ENCODE measurements at places on chromosomes 12 and 14. TPM values are rescaled to one million over a fixed set of nuclear protein-coding genes. Genes with fewer than 3 reads are reported as not detected.

- no peaks in the 10 kb centered on the region for H3K36me3 ChIP-seq
- DNase-seq = no peak
- H3K27ac ChIP-seq = no peak overlapping the region
- no peaks in the 10 kb centered on the region for H3K27me3 ChIP-seq
- H3K4me1 ChIP-seq = peaks cover 5% of the 10 kb centered on the region
- H3K4me3 ChIP-seq = no peak overlapping the region
Measured at GRCh38 chr14:50020799-50021198, 95.6 kb downstream of the VCPKMT start.

- no peaks in the 10 kb centered on the region for H3K36me3 ChIP-seq
- no peaks in the 10 kb centered on the region for H3K4me1 ChIP-seq
- no peak for DNase-seq
- H3K27ac ChIP-seq = no peak overlapping the region
- H3K4me3 ChIP-seq = no peak overlapping the region
- H3K27me3 ChIP-seq = no peaks in the 10 kb centered on the region
Measured at GRCh38 chr12:7892186-7892980, 19.7 kb upstream of the SLC2A14 start.

DNA sequence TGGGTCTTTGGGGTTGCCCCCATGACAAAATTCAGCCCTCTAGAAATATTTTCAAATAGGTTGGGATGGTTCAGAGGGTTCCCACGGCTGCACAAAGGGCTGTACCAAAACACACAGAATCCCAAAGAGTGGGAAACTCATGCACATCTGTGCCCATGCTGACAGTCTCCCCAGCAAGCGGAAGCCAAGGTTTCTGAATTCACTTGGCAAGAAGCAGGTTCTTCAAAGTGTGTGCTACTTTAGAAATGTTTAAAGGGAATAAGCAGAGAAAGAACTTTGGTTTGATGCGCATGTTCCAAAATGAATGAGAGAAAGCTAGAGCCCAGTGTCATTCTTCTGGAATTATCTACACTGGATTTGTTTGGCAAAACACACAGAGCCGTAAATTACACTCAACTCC lies 46.7 kb downstream of the FOXN3 start:
- no peak for DNase-seq
- no peaks in the 10 kb centered on the region for H3K36me3 ChIP-seq
- H3K27me3 ChIP-seq = no peaks in the 10 kb centered on the region
- H3K27ac ChIP-seq = no peak overlapping the region
- H3K4me1 ChIP-seq = no peaks in the 10 kb centered on the region
- H3K4me3 ChIP-seq = peak overlapping the region; percentile 7

- H3K27ac ChIP-seq = no peak overlapping the region
- no peaks in the 10 kb centered on the region for H3K27me3 ChIP-seq
- no peak overlapping the region for H3K4me3 ChIP-seq
- DNase-seq = no peak
- no peaks in the 10 kb centered on the region for H3K36me3 ChIP-seq
Measured at GRCh38 chr14:53354336-53354735, 201.2 kb upstream of the DDHD1 start.

- DNase-seq = no peak
- no peaks in the 10 kb centered on the region for H3K27me3 ChIP-seq
- H3K27ac ChIP-seq = no peak overlapping the region
- no peaks in the 10 kb centered on the region for H3K4me1 ChIP-seq
- H3K4me3 ChIP-seq = no peak overlapping the region
- no peaks in the 10 kb centered on the region for H3K36me3 ChIP-seq
Measured at GRCh38 chr14:67467134-67467533, 21.4 kb downstream of the TMEM229B start.

DNA sequence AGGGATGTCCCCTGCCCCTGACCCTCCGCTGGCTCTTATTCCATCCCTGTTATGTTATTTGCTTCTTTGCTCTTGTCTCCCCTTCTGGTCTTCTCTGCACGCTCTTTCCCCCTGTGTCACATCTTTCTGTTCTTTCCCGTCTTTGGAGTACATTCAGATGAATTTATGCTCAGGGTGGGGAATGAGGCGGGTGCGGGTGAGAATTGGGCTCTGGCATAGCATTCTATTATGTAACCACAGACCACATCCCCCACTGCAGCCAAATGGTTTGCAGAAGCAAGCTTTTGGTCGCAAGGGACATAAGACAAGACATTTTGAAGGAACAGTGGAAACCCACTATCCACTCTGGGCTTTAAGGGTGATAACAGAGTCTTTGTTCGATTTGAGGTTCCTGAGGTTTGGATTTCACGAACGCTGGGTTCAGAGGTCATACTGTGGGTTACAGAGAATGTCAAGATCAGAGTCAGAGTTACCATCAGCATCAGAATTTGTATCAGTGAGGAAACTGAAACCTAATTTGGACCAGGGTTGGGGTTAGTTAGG lies 3.8 kb downstream of the ENDOU start:
- no peaks in the 10 kb centered on the region for H3K27me3 ChIP-seq
- no peak for DNase-seq
- H3K36me3 ChIP-seq = no peaks in the 10 kb centered on the region

DNA sequence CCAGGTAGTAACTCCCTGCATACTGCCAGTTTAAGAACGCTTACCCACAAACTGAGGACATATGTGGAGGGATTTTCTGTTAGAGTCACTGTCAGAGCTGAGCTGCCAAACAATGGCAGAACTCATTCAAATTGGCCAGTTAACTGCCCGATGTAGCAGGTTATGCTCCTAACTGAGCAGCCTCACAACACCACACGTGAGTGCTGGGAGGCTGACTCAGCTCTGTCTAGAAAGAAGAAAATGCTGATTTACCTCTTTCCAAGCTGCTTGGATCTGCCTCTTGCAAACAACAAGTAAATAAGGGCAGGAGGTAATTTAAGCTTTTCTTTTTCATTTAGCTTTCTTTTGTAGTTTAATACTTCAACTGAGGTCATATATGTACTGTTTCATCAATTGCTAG lies 195.6 kb downstream of the PELI2 start:
- DNase-seq = no peak
- H3K4me3 ChIP-seq = no peak overlapping the region
- H3K27ac ChIP-seq = no peak overlapping the region
- H3K27me3 ChIP-seq = no peaks in the 10 kb centered on the region

Gene OR4E2
- total RNA-seq = not detected

Gene ADAM21
- 0.07 TPM for total RNA-seq

Gene HELB
- 0.77 TPM for total RNA-seq
